KG1 (cell line): ENCODE measurements at places on chromosomes 6 and 20.

DNA sequence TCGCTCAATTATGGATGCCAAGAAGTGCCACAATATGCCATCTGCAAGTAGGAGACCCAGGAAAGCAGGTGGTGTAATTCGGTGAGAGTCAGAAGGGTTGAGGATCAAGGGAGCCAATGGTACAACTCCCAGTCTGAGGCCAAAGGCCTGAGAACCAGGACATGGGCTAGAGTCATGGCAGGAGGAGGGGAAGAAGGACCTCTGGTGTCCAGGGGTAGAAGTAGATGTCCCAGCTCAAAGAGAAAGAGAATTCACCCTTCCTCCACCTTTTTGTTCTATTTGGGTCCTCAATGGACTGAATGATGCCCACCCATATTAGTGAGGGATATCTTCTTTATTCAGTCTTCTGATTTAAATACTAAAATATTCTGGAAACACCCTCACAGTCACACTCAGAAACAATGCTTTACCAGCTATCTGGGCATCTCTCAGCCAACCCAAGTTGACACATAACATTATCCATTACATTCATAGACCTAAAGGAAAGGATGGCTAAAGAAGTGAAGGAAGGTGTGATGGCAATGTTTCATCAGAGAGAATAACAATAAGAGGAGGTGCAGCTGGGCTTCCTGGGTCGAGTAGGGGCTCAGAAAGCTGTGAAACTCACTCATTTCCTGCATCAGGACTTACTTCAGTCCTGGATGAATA, 21.2 kb upstream of the HLA-DQA1 start:
- no peak for DNase-seq

GRCh38 chr20:59020938-59021551, 1.8 kb downstream of the TUBB1 start:
- DNase-seq: no peak

DNA sequence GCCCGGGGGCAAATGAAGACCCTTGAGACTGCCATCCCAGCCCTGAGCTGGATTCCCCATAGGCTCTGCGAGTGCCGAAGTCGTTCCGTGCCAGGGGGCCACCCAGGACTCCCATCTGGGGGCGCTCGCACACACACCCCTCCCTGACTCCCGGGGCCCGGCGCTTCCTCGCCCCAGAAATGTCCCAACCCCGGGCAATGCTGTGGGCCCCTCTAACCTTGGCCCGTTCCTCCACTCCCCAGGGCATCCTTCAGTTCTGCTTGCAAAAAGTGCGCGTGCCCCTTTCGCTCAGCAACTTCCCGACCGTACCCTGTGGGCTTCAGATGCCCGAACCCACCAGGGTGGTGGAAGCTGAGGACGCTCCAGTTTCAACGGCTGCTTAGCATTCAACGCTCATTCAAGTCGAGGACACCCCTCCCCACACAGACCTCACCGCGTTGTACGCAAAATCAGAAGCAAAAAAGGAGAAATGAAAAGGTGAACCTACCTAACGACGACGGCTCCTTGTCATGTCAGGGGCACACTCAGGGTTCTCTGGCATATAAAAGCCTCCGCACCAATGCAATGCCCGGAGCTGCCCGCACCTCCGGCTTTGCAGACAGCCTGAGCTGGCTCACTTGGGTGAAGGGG, 25.3 kb downstream of the RIPOR2 start:
- no peak for DNase-seq

- no peak for DNase-seq
Observed at GRCh38 chr6:29355603-29356002, 13.1 kb downstream of the OR5V1 start.

- peak; percentile 45 for DNase-seq
Observed at GRCh38 chr20:20824924-20825584, 112.6 kb upstream of the RALGAPA2 start.

DNA sequence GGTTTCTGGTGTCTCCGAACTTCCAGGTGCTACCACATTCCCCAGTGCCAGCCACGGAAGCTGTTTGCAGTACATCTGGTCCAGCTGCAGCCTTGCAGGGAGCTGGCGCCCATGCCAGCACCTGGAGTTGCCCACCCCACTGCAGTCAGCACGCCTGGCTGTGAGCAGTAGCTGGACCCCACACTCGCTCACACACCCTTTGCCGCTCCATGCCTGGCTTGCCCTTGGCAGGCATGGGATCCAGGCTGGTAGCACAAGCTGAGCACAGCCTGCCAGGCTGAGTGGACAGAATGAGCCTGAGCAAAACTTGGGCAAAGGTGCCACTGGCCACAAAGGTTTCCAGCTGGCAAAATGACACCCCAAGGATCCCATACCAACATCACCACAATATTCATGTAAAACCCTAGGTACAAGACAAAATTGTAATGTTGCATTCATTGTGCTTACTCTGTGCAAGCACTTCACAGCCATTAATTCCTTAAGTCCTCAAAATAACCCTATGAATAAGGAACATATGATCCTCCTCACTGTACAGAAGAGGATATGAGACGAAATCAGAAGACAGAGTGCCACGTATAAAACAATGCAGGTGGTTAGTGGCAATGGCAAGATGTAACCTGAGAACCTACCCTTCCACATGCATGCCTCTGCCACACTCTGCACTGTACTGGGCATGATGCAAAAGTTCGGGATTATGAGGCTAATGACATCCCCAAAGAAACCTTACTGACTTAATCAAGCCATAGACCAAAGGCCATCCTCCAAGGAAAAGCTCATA, 18.3 kb downstream of the KIF16B start:
- DNase-seq: no peak

GRCh38 chr6:64696053-64696452, 1011.0 kb downstream of the EYS start:
- DNase-seq: no peak

- DNase-seq: no peak
Observed at GRCh38 chr6:82372656-82373055, 9.0 kb downstream of the TPBG start.

DNA sequence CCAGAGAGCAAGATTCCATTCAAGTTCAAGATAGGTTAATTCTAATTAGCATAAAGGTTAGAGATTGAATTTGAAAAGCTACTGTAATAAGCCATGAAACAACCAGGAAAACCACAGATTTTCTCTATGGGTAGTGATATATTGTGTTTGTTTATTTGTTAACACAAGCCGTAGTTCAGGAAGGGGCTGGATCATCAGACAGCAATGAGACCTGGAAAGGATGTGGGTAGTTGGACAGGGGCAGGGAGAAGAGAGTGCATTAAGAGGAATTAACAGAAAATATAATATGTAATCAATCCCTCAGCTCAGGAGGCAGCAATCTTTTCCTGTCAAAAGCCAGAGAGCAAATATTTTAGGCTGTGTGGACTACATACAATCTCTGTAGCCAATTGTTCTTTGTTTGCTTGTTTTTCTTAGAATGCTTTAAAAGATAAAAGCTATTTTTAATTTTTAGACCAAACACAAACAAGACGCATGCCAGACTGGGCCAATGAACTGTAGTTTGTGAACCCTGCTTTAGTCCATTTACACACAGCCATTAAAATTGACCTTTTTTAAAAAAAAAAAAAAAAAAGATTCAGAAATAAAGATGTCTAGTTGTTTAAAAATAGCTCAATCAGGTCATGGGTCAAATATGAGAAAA, 398.7 kb upstream of the MARCKS start:
- DNase-seq: no peak

- DNase-seq: no peak
Observed at GRCh38 chr20:31939661-31940060, 12.2 kb downstream of the PDRG1 start.

GRCh38 chr6:126440923-126441322, 101.0 kb downstream of the CENPW start:
- DNase-seq: no peak

DNA sequence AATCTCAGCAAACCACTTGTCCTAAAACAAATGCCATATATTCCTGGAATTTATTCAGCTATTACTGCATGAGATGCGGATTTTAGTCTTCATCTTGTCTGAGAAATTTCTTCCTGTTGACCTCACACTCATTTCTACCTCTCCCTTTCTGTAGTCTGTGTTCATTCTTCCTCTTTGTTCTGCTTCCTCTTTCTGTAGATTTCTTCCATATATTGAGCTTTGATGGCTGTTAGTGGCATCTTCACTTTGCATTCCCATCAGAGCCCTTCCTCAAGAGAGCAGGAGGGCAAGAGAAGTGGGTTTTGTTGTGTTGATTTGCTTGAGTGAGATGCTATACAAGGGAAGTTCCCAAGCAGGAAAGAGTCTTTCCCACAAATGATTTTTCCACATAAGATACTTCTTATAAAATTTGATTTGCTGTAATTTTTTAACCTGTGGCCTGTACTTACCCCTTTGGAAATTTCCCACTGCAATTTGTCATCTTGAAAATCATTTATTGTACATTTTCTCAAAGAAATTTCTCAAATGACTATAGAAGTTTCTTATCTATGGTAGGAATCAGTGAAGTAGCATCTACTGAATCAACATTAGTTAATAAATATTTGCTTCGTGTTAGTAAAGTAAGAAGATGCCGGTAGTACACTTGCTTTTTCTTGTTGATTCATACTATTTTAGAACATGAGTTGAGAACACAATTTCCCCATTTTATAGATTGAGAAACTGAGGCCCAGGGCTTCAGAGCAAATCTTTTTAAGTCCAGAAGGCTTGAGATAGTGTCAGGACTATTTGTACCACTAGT, 43.8 kb downstream of the MAP3K4 start:
- DNase-seq: no peak

DNA sequence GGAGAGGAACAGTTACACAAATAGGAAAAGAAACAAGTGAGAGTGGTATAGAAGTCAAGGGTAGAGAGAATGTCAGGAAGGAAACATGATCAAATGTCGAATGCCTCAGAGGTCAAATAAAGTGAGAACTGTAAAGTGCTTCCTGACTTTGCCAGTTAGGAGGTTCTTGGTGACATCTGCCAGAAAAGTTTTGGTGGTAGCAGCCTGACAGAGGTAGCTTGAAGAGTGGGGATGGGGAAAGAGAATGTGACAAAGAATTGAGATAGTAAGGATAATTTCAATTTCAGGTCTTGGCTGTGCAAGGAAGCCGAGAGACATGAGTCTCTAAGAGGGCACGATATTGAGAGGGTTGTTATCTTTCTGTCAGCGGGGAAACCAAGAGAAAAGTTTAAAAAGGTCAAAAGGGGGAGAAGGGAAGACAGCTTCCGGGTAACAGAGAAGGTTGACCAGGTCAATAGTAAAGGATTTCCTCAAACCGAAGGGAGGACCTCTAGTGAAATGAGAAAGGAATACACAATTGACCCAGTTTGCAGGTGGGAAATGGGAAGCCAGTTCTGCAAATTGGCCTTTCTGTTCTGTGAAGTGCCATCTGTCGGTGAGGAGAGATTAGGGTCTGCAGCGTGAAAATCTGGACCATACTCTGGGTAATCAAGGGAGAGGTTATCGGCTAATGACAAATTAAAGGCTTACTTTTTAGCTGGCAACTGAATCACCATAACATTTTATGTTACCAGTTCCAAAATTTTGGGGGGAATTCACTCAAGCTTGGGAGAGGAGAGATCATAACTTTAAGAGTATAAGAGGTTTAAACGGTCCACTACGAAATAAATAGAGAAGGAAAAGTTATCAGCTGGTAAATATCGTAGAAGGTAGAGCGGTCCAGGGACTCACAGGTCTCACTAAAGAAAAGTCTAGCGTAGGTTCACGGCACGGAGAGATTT, 973 bp upstream of the BRD2 start:
- DNase-seq: peak; percentile 56

DNA sequence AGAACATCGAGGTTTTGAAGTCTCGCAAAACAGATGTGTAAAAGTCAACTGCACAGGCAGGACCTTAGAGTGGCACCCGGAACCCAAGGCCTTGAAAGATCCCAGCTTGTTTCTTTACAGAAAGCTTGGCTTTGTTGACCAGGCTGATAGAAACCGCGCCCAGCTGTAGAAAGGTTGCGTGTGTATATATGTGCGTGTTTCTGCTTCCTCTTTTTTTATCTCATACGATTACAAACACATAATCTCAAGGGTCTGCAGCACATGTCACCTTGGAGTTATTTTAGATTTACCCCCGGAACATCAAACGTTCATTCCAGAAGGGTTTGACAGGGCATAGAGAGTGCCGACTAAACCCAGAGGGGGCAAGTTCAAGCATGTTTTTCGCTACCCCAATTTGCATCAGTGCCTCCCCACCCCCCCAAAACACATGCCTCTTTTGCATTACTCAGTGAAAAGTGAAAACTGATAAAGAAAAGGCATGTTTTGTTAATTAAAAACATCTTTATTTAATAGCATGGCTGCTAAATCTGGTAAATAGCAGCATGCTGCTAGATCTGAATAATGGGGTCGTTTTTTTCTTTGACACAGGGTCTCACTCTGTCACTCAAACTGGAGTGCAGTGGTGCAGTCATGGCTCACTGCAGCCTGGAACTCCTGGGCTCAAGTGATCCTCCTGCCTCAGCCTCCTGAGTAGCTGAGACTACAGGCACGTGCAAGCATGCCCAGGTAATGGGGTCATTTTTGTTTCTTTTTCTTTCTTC, 33.2 kb upstream of the NCOA3 start:
- DNase-seq: no peak

GRCh38 chr20:60408435-60408834, 450.2 kb downstream of the CDH26 start:
- no peak for DNase-seq

DNA sequence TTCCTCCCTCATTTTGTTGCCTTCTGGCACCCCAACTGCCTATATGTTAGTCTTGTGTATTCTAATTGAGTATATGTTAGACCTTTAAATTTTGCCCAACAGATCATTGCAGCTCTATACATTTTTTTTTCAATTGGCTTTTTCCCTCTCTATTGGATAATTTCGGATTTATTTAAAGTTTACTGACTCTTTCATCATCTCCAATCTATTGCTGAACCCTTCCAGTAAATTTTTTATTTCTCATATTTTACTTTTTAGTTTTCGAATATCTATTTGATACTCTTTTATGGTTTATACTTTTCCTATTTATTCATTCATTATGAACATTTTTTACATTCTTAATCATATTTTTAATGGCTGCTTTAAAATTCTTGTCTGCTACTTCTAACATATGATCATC, 7.1 kb upstream of the SLC18B1 start:
- no peak for DNase-seq

DNA sequence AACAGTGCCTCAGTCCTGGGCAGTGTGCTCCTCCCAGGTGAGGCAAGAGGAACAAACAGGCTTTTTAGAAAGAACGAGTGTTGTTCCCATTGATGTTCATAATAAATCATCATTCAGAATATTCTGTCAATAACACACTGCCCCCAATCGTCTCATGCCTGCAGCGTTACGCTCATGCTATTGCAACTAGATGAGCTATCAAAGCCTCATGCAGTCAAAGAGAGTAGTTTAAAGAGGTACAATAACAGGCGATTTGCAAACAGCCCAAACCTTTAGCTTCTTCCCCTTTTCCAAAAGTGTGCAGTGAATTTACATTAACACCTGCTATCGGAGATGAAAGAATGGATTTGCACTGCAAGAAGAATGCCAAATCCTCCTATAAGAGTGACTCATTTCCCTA, 1164.7 kb upstream of the MAP3K7 start:
- DNase-seq: no peak

DNA sequence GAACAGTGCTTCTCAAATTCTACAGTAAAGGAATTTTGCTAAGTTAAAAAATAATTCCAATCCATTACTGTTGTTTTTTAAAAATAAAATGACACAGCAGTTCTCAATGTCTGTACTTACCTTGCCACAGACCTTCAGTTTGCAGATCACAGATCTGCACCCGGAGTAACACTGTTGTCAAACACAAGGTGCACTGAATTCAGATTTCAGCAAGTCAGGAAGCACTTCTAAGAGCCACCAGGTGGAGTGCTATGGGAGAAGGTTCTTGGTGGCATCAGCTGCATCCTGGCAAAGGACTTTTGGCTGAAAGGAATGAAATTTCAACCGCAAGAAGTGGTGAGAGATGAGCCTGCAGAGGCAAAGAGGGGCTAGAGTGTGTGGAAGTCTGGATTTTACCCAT, 17.4 kb downstream of the RSPH4A start:
- DNase-seq: no peak
